ENCODE measurements at places on chromosomes 1 and 21. TPM values are rescaled to one million over a fixed set of nuclear protein-coding genes. Genes with fewer than 3 reads are reported as not detected.

SYNJ1 gene
- 11.1 TPM for total RNA-seq

KPRP gene
- total RNA-seq = not detected

EDARADD gene
- 10.6 TPM for total RNA-seq

SELL gene
- 5.1 TPM for total RNA-seq

KCNK1 gene
- total RNA-seq = 7.2 TPM

VHLL gene
- not detected for total RNA-seq

SUCO gene
- 106 TPM for total RNA-seq

ADCY10 gene
- 0.37 TPM for total RNA-seq

- DNase-seq = no peak
Observed at GRCh38 chr21:21690068-21690665, 692.0 kb downstream of the NCAM2 start.

DNA sequence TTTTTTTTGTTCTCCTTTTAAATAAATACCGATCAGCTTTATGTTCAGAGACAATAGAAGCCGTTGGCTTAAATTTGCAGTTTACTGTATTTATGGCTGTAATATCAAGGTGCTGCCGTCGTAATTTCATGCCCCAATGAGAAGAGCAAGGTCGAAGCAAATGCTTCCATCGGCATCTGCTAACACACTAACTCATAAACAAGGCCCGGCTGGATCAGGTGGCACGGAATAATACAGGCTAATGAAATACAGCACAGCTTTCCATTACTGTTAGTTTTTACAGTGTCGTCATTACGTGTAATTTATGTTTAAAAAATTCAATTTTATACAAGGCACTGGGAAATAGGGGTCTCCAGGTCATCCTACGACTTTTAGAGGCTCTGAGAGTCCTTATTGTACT is 119.0 kb downstream of the PEX14 start:
- DNase-seq = no peak

- DNase-seq = no peak
Observed at GRCh38 chr1:25854554-25854953, 4.7 kb downstream of the AUNIP start.

- DNase-seq = no peak
Observed at GRCh38 chr1:22769932-22770331, 59.3 kb downstream of the EPHB2 start.

GRCh38 chr1:240210026-240210425 is 118.3 kb downstream of the FMN2 start:
- no peak for DNase-seq

DNA sequence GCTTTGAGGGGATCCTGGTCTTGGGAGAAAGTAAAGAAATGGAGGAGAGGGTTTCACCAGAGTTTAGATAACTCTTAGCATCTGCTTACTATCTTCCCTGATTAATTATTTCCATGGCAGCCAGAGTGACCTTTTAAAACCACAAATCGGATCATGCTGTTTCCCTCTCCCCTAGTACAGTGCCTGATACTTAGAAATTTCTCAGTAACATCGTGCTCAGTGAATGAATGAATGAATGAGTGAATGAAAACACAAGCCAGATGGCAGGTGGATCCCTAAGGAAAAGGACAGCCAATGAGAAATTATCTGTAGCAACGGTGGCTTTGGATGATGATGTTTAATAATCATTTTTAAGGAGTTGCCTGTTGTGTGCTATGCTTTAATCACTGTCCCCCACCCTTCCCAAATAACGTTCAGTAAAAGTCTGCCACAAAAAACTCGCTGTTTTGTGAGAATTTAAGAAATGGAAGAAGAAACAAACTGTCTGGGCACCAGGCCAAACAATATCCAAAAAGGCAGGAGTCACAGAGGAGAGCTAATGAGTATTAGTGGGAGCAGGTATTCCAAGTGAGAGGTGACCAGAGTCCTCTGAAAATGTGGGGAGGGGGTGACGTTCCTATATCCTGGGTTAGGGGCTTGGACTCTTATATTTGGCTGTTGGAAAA is 737 bp upstream of the SMAP2 start:
- DNase-seq = no peak

DNA sequence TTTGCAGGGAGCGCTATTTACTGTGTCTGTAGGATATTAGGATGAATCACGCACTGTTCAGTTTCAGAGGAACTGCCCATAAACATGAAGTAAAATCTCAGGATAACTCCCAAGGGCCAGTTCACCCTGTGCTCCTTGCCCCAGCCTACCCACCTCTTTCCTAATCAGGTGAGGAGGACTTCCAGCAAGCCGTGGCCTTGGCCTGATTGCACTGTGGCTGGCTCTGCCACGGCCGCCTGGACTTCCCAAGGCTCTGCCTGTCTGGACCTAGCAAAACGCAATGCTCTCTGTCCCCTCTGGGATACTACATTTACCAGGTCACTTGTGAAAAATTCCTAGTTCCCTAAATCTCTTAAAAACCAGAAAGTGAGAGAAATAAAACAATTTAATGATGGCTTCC is 7.4 kb upstream of the ASCL5 start:
- no peak for DNase-seq

DNA sequence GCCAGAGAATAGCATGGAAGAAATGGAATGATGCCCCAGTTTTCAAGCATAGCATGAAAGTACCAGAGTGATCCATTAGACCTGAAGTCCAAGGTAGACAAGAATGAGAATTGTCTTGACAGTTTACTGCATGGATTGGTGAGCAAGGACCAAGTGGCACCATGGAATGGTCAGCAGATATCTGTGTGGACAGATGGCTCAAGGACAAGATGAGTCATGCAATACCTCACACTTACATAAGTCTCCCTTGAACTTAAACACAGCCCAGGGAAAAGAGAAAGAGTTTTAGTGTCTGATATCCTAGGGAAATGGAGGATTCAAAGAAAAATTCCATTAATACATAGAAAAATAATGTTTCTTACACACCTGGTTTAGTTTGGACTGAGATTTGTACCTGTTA is 195.2 kb downstream of the MRPL39 start:
- DNase-seq = no peak

DNA sequence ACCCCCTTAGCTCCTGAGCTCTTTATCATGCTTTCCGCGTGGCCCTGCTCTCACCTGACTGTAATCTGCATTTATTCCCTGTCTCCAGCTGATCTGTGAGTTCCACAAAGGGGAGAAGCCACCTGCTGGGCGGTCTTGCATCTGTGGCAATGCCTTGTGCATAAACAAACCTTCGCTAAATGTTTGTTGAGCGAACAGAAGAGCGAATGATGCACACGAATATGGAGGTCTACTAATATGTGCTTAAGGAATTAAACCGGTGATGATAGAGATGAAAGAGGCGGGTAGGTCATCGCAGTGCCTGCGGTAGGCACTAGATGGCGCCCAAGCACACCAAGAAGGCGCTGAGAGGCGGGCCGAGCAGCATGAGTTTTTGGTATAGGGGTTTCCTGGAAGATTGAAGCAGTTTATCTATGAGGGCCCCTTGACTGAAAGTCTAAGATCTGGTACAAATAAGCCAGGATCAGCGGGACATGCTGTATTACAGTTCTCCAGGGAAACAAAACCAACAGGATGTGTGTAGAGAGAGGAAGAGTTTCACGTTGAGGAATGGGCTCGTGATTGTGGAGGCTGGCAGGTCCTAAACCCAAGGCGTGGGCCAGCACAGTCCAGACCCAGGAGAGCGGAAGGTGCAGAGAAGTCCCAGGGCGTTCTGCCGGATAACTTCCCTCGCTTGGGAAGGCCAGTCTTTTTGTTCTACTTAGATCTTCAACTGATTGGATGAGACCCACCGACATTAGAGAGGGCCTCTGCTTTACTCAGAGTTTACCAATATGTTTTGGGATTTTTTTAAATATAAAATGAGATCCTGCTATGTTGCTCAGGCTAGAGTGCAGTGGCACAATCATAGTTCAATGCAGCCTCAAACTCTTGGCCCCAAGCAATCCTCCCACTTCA is 34.7 kb downstream of the TOMM20 start:
- DNase-seq = no peak

GRCh38 chr1:173330149-173330951 is 123.2 kb upstream of the TNFSF4 start:
- no peak for DNase-seq

DNA sequence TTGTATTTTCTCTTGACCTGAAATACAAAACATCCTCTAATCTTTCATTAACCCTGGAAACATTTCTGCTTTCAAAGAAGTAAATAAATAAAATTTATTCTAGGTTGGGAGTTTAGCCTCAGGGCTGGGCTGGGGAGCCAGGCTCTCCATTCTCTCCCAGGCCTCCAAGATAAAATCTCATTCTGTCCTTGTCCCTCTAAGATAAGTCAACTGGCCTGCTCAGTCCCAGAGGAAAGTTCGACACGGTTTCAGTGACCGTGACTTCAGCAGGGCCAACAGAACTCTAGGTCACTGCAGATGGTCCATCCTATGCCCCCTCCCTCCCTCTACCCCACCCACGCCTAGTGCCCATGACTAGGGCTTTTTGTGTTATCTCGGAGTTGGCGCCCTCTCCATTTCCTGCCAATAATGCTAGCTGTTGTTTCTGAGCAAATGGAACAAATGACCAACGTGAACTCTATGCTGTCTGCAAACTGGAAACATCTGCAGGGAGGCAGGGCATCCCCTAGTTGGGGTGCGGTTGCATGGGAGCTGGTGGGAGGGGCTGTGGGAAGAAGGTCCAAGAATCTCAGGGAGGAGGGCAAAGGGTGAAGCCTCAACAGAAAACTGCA is 10.1 kb upstream of the ADORA3 start:
- DNase-seq = no peak

DNA sequence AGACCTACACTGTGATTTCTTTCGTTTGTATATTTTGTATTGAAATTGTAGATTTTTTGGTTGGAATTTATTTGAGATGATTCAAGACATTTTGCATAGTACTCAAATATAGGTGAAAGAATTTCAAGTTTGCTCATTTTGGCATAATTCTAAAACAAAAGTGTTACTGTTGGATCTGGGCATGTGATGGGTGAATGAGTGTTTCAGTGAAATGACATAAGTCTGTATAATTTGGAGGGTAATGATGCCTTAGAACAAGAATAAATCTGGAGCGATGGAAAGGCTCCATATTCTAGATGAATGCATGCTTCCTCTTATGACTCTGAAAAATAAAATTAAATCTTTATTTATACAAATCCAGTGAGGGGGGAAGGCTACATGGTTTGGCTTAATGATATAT is 41.0 kb downstream of the NFIA start:
- DNase-seq = no peak

DNA sequence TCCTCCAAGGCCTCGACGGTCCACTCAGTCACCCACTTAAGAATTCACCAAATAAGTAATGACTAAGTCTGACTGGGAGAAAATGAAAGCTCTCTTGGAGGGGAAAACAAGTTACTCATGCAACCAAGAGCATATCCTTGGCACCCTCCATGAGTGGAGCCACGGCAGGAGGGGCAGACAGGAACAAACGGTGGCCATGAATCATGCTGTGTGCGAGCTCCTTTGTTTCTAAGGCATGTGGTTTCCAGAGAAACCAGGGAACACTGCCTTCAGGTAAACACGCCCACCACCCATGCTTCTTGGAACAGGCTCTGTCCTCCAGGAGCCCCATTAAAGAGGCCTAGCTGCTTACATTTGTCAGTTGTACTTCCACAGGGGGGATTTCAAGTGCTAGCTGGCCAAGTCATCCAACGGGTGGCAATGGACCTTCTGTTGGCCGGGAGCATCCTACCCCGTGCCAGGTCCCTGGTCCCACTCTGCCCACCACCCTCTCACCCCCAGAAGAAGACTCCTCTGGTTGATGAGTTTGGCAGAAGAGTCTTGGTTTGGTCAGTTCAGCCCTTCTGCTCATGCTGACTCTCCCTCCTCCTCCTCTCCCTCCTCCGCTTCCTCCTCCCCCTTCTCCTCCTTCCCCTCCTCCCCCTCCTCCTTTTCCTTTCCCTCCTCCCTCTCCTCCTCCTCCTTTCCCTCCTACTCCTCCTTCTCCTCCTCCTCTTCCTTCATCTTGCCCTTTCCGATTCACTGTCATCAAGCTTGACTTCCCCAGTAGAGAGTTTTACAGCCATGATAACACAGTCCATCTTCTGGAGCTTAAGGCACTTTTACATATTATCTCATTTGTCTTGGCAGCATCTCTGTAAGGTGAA is 107.6 kb downstream of the CCDC185 start:
- DNase-seq = no peak

GRCh38 chr1:154863315-154864174 is 6.5 kb downstream of the KCNN3 start:
- no peak for DNase-seq

GRCh38 chr1:91774520-91775203 is 111.3 kb downstream of the TGFBR3 start:
- DNase-seq = no peak

- no peak for DNase-seq
Observed at GRCh38 chr21:25424048-25424447, 183.2 kb downstream of the MRPL39 start.

DNA sequence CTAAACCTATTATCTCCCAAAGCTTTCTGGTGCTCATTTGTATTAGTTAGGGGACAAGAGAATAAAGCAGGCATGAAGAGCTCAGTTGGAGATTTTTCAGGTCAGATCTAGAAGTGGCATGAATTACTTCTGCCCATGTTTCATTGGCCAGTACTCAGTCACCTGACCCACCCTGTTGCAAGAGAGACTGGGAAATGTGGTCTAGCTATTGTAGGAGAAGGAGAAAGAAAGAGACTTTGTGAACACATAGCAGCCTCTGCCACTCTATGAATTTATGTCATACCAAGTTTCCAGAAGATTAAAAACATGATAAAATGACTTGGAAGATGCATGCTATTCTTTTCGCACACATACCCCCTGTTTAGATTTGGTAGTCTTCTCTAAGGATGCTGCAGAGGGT is 302.3 kb upstream of the RUNX1 start:
- DNase-seq = no peak

DNA sequence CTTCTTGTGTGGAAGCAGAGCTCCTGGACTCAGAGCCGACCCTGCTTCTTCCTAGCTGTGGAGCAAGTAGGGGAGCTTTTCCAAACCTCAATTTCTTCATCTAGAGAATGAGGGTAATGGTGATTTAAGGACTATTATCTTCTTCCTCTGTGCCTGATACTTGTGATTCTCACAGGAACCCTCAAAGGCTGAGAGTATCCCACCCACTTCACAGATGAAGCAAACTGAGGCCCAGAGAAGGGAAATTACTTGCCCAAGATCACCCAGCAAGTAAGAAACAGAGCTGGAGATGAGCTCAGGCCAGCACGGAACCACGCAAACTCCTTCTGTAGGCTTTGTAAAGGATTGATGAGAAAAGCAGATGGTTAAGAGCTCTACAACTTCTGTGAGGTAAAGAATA is 15.1 kb upstream of the SLC2A1 start:
- no peak for DNase-seq

GRCh38 chr1:234607109-234608024 is 2.6 kb downstream of the IRF2BP2 start:
- no peak for DNase-seq

GRCh38 chr1:119132179-119132578 is 8.3 kb downstream of the WARS2 start:
- no peak for DNase-seq

DNA sequence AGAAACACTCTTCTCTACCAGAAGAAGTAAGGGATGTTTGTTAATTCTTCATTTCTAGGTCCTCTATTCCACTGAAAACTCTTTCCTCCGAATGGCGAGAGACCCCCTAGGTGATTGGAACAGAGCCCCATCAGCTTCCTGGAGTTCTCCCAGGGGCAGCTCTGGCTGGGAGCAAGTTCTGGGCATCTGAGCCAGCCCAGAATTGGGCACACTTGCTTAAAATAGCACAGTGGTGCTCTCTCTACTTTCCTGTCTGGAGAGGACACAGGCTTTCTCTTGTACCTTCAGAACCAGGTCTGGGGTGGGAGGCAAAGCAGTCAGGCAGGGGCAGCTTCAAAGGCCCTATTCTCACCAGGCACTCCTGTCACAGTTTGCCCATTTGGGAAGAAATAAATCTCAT is 83.2 kb upstream of the CNTN2 start:
- DNase-seq = no peak

GRCh38 chr1:78291418-78291817 is 199.4 kb upstream of the PTGFR start:
- DNase-seq = no peak
